ENCODE measurements at places on chromosomes 1 and 21.

GRCh38 chr1:53020588-53020987 lies 41.4 kb upstream of the PODN start:
- no peak for DNase-seq

DNA sequence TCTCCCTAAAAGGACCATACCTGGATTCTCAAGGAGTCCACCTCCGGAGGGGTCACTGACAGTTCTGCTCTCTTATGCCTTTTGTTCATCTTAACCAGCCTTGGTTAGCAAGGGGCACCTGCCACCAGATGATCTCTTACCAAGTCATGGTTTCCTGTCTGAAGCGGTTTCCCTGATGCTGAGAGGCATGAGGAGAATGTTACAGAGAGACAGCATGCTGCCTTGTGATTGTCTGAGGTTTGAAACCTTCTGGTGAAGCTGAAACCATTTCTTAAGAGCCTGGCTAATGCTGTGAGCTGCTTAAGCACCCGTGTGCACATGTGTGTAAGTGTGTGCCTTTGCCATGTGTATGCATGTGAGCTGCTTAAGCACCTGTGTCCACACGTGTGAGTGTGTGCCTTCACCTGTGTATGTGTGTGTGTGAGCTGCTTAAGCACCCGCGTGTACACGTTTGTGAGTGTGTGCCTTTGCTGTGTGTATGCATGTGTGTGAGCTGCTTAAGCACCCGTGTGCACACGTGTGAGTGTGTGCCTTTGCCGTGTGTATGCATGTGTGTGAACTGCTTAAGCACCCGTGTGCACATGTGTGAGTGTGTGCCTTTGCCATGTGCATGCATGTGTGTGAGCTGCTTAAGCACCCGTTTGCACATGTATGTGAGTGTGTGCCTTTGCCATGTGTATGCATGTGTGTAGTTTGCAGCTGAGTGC lies 136.4 kb upstream of the COL6A1 start:
- DNase-seq, result no peak

- no peak for DNase-seq
Observed at GRCh38 chr1:29849991-29850757, 613.9 kb downstream of the PTPRU start.

GRCh38 chr1:69671363-69672010 lies 103.8 kb downstream of the LRRC7 start:
- no peak for DNase-seq

DNA sequence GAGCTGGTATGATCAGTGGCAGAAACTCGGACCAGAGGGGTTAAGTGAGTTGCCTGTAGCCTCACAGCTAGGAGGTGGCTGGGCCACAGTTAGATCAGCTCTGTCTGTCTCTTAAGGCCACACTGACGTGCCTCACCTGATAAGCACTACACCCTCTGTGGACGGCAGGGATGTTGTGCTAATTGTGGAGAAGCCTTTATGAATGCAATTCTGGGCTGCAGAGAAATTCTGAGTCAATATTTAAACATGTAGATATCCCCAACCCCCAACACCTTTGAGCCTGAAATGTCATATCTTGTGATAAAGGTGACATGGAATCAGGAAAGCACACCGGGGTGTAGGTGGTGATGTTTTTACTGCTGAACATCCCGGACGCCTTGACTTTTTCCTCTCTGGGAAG lies 88.3 kb downstream of the KCNJ6 start:
- no peak for DNase-seq

DNA sequence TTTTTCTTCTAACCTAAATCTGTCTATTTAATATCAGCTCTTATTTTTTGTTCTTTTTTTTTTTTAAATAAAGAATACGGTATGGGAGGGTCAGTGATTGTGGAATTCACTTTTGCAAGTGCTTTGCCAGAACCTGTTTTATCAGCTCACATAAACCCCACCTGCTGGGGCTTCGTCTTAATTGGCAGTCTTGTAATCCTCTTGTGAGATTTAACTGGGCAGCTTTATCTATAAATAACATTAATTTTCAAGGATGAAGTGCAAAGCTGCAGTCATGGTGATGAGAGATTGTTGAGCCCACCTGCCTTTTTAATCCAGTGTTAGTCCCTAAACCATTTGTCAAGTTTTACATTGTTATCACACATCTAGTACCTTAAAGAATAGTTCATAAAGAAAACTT lies 18.2 kb upstream of the PDC start:
- DNase-seq, result no peak

Measured in pulmonary artery endothelial cell (primary cell).